AG09309 (cell line): ENCODE measurements at places on chromosomes 13 and 19.

- no peak for DNase-seq
These were observed 393.8 kb downstream of the ITGBL1 start for GRCh38 chr13:101846249-101846648.

GRCh38 chr19:55474269-55475265 is 1.9 kb upstream of the ZNF628 start:
- DNase-seq, result peak; percentile 76

DNA sequence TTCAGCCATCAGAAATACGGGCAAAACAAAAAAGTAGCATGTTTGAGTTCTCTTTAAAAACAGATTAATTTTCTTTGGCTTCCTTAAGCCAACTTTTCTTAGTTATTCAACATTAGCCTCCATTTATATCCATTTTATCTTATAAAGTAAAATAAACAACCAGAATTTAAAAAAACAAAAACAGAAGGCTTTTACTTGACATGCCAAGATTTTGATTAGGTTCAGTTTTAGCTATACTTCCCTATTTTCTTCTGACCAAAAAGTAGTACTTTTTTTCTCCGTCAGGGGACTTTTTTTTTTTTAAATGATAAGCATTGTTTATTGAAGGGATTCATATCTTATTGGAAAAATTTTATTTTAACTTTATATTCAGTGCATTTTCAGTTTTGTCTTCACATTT is 18.1 kb downstream of the RNASEH2B start:
- no peak for DNase-seq

DNA sequence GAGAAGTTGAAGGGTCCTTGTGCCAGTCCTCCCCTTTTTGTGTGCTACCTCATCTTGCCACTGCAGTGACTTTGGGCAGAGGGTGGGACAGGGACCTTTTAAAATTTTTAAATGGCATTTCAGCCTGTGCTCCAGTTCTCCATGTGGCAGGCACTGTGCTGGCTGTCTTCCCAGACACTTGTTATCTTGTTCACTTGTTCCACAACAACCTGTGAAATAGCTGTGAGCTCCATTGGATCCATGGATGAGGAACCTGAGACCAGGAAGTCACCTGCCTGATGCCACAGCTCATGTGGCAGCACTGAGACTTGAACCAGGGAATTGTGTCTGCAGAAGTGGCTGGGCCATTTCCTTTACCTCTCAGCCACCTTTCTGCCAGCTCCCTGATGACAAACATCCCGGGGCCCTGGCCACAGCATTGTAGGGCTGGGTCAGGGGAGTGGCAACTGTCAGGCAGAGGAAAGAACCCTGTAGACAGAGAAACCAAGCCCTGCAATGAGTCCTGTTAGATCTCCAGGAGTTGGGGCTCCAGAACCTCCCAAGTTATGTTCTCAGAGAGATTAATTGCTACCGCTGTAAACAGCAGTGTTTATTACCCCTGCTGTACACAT is 6.4 kb downstream of the EGLN2 start:
- DNase-seq, result no peak

DNA sequence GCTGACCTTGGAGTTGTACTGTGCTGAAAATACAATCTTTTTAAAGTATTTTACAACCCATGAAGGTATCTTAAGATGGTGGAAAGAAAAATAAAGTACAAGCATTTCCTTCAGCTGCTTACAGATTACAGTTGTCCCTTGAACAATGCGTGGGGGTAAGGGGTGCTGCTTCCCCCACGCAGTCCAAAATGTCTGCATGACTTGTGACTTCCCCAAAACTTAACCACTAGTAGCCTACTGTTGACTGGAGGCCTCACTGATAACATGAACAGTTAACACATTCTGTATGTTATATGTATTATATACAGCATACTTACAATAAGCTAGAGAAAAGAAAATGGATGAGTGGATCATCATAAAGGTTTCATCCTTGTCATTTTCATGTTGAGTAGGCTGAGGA is 45.3 kb upstream of the ZNF599 start:
- no peak for DNase-seq

DNA sequence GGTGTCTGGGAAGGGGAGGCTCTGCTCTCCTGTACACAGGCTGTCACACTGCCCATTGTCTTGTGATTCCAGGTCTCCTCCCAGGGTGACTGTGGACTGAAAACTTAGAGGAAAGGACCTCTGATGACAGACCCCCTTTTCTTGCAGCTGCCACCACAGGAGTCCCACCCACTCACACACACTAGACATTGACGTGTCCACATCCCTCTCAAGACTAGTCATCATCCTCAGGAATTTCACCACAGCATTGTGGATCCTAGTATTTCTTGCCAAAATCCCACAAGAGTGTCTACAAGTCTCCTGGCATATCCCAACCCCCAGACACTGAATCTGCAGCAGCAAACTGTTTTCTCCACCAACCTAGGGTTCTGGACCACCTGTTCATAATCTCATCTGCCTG is 5.3 kb downstream of the ZNF85 start:
- peak; percentile 89 for DNase-seq

DNA sequence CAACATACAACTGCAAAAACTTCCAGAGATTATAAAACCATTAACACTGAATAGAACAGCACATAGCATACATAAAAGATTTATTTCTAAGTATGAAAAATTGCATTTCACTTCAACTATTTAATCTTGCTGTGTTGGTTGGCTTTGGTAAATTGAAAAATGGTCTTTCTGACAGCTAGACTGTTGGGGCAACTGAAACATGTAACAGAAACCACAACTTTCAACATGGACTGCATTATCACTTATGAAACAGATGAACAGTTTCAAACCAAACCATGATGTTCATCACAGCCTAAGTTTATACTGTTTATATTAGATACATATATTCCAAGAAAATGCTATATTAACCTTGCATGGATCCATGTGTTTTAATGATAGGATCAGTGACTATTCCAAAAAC is 324.1 kb upstream of the PCDH9 start:
- DNase-seq, result no peak

DNA sequence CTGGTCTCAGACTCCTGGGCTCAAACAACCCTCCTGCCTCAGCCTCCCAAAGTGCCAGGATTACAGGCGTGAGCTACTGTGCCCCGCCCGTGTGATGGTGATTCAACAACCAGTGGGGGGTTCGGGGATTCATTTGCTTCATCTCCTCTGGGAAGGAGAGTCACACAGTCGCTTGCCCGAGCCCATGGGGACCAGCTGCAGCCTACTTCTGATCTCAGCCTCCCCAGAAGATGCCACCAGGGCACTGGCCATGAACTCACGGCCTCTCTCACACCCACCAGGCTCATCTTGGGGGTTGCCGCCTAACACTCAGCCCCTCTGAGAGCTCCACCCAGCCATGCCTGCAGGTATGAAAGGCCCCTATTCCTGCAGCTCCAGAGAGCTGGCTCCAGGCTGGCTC is 6.8 kb downstream of the TOMM40 start:
- DNase-seq, result no peak

GRCh38 chr13:30163441-30163840 is 143.9 kb downstream of the KATNAL1 start:
- DNase-seq, result no peak

GRCh38 chr13:31310786-31311185 is 111.0 kb downstream of the B3GLCT start:
- DNase-seq, result no peak

GRCh38 chr19:32020538-32020937 is 324.9 kb upstream of the ZNF507 start:
- no peak for DNase-seq

GRCh38 chr19:53942001-53942786 is 20.5 kb upstream of the CACNG8 start:
- DNase-seq, result no peak
